ENCODE measurements at places on chromosomes 13 and 19.

GRCh38 chr13:54884682-54885081 is 1856.1 kb downstream of the OLFM4 start:
- DNase-seq = no peak

DNA sequence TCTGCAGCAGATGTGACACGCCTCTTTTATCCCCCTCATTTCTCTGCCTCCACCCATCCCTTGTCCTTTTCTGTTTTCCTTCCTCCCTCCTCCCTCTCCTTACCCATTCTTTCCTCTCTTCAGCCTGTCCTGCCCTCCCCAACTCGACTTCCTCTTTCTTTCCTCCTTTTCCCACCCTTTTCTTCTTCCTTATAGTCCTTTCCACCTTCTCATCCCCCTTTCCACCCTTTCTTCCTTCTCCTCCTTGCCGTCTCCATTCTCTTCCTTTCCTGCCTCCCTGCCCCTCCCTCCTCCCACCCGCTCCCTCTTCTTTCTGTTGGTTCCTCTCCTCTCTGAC is 688 bp upstream of the ZNF71 start:
- DNase-seq = no peak

- DNase-seq = no peak
Measured at GRCh38 chr13:113361406-113361805, 2.5 kb downstream of the GRTP1 start.

- DNase-seq = no peak
Measured at GRCh38 chr19:7177926-7178325, 108.4 kb downstream of the ZNF557 start.

GRCh38 chr13:30615866-30616541 is 1.7 kb upstream of the USPL1 start:
- DNase-seq = no peak

- DNase-seq = no peak
Measured at GRCh38 chr13:83824120-83824519, 58.2 kb downstream of the SLITRK1 start.

- peak; percentile 97 for DNase-seq
Measured at GRCh38 chr13:99606324-99607066, 105.2 kb downstream of the TM9SF2 start.

DNA sequence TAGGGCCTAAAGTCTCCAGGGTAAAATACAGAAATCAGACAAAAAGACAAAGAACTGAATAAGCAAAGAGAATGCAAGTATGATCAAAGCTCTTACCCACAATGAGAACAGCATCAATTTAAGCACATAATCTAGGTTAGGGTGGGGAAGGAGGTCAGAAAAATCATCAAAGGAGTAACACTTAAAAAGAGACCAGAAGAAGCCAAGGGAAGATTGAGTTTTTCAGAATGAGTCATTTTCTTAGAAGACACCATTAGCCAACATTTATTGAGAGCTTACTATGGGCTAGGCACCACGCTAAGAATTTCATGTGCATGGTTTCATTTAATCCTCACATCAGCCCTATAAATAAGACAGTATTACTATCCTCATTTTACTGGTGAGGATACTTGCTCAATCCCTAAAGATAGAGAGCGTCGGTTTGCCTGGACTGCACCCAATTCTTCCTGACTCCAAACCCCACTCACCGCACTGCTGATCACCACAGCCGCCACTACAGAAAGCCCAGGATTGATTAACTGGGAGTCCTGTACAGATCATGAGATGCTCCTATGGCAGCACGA is 1.7 kb upstream of the SHISA2 start:
- no peak for DNase-seq

GRCh38 chr19:34707661-34708060 is 26.4 kb upstream of the ZNF181 start:
- no peak for DNase-seq

GRCh38 chr19:29263305-29264135 is 50.6 kb upstream of the UQCRFS1 start:
- DNase-seq = peak; percentile 78

- no peak for DNase-seq
Measured at GRCh38 chr19:28388988-28389387, 824.0 kb downstream of the UQCRFS1 start.

GRCh38 chr13:109196948-109197347 is 567.5 kb downstream of the MYO16 start:
- DNase-seq = peak; percentile 63

DNA sequence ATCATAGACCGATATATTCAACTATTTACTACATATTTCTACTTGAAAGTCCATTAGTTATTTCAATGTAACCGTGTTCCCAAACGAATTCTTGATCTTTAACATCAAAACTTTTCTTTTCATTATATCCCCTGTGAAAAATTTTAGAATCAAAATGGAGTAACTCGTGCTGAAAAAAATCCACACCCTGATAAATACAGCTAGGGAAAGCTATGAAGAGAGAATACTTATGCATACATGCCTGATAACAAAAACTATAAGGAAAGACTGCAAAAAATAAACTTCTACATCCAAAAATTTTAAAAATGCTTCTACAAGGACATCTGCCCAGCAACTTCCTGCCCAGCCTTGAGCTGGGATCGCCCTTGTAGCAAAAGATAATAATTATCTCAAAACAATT is 2458.3 kb upstream of the PCDH20 start:
- no peak for DNase-seq

GRCh38 chr13:32086366-32086765 is 54.8 kb downstream of the FRY start:
- no peak for DNase-seq

- DNase-seq = no peak
Measured at GRCh38 chr19:14515501-14516047, 2.6 kb downstream of the DNAJB1 start.

DNA sequence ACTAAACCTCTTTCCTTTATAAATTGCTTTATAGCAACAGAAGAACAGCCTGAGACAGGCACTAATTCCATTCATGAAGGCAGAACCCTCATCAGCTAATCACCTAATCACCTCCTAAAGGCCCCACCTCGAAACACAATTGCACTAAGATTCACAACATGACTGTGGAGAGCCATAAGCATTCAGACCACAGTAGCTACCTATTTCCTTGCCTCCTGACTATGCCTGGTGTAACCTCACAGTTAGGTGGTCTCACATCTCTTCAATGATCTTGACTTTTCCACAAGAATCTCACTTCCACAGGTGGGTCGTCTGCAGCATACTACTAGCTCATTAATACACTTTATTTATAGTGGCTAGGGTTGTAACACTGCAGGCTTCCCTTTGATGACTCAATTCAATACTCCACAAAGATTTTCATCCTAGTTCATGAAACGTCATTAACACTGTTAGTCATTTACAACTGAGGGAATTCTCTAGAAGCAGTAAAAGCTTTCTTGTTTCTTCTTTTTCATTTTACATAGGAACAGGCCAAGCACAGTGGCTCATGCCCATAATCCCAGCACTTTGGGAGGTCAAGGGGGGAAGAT is 27.1 kb downstream of the STK24 start:
- DNase-seq = no peak

All from ecto neural progenitor cell (in vitro differentiated cells).